ENCODE measurements at places on chromosomes 4 and X. TPM values are rescaled to one million over a fixed set of nuclear protein-coding genes. Genes with fewer than 3 reads are reported as not detected.
A peak's percentile ranks its signal among the peaks of the same experiment; 100 is the strongest.

- peak; percentile 28 for DNase-seq
Measured at GRCh38 chrX:120380699-120381098, 18.8 kb downstream of the ATP1B4 start.

SLC10A7 gene
- 5.6 TPM for total RNA-seq

DNA sequence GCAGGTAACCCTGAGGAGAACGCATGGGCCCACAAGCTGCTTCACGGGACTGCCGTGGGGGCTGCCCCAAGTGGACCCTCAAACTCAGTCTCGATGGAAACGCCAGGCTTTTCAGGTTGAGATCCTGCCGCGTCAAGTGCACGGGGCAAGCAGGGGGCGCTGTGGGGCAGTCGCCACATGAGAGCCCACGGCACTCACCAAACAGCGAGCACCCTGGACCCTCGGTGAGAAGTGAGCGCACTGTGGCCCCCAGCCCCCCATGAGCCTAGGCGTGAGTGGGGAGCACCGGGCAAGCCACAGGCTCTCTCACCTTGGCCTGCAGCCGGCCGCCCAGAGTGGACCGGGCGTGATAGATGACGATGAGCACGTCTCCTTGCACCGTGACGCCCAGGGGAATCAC is 50.9 kb upstream of the CPLX1 start:
- DNase-seq = no peak

PCYT1B gene
- not detected for total RNA-seq

DNA sequence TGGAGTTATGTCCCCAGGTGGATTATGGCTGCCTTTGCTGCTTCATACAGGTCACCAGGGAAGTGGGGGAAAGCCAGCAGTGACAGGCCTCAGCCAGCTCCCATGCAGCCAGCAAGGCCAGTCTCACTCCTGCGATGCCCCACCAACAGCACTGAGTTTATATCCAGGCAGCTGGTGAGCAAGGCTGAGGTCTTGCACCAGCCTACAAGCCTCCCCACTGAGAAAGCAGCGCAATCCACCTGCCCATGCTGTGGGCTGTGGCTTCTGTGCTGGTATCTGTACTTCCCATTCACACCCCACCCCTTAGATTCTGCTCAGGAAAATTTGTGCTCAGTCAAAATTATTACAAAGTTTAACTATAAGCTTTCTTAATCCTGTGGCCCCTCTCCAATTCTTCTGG is 153.5 kb downstream of the HHIP start:
- DNase-seq = no peak

DNA sequence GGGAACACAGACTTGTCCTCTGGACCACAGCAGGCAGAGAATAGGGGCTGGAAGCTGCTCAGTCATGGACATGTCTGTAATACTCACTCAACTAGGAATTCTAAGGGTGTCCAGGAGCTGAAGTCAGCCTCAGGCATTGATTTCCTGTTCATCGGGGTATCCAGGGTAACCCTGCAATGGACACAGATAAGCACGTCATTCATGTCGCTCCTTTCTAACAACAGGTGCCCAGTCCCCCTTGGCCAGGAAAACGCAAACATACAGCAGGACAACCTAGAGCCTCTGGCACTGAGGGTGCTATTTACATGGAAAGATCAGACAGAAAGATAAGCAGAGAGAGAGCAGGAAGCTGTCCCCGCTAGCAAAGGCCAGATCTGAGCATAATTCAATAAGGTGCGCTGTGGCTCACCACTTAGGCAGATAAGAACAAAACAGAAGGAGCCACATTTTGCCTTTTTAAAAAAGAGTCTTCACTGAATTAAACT is 21.3 kb downstream of the QDPR start:
- no peak for DNase-seq

GRCh38 chr4:150010525-150011126 is 67.6 kb upstream of the DCLK2 start:
- peak; percentile 76 for DNase-seq

HAND2 gene
- 1.2 TPM for total RNA-seq

SULT1E1 gene
- 0.11 TPM for total RNA-seq

- no peak for DNase-seq
Measured at GRCh38 chrX:53374222-53374820, 48.1 kb downstream of the SMC1A start.

- DNase-seq = no peak
Measured at GRCh38 chr4:92455951-92456350, 152.2 kb downstream of the GRID2 start.

GABRG1 gene
- total RNA-seq = not detected

GPRIN3 gene
- total RNA-seq = 0.30 TPM

HPGD gene
- total RNA-seq = 0.30 TPM

GRCh38 chr4:2598511-2599303 is 62.3 kb downstream of the FAM193A start:
- DNase-seq = no peak

- DNase-seq = peak; percentile 6
Measured at GRCh38 chr4:101081695-101082369, 265.5 kb downstream of the PPP3CA start.

AKAP4 gene
- total RNA-seq = not detected

NKX3-2 gene
- 0.51 TPM for total RNA-seq

DNA sequence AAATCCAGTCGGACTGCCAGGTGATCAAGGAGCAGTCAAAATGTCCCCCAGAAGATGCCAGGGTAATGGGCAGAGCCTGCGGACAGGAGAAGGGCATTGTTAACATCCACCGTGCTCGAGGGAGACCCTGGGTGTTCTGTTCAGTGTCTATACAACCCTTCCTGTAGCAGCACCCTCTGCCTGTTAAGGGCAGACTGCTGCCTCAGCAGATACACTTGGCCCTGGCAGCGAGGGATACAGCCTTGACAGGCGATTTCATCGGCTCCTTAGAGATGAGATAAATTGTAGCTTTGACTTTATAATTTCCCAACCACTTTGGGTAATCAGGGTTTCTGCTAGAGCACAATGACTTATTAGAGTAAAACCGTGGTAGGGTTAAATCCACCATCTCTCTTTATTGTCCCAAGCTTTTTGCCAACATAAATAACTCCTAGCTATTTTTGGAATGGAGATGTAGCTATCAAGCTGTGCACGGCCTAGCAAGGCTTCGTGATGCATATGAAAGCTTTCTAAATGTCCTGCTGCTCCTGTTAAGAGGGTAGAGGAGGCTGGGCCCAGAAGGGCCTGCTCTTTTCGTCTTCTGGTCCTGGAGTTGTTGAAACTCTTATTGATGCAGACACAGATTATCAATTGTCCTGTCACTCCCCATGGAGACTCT is 195.9 kb downstream of the CPEB2 start:
- DNase-seq = no peak

DNA sequence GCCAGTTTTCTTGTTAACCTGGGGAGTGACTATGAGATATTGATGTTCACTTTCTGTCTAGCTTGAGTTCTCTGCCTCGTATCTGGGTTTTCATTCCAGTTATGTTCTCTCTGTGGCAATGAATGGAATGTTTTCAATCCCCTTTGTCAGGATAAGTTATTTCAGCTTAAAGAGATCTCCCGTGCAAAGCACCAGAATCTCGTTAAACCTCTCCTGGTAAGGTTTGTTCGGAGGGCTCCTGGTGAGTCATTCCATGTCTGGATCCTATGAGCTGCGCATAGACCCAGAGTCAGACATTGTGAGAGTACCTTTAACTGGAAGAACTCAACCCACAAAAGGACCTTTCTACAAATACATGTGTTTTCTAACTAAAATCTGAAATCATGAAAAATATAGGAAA is 51.0 kb downstream of the KDR start:
- DNase-seq = no peak

GRCh38 chr4:1291996-1292702 is 2.5 kb downstream of the MAEA start:
- no peak for DNase-seq

Data from HT1080 (cell line).